Activated naive CD8-positive, alpha-beta T cell treated with anti-CD3 and anti-CD28 coated beads, Interleukin-2, amount 50 U/mL, for 16 hours (primary cell): ENCODE measurements at places on chromosomes 2 and 18.

GRCh38 chr2:162114271-162114670, 37.8 kb downstream of the GCG start:
- no peak for DNase-seq

DNA sequence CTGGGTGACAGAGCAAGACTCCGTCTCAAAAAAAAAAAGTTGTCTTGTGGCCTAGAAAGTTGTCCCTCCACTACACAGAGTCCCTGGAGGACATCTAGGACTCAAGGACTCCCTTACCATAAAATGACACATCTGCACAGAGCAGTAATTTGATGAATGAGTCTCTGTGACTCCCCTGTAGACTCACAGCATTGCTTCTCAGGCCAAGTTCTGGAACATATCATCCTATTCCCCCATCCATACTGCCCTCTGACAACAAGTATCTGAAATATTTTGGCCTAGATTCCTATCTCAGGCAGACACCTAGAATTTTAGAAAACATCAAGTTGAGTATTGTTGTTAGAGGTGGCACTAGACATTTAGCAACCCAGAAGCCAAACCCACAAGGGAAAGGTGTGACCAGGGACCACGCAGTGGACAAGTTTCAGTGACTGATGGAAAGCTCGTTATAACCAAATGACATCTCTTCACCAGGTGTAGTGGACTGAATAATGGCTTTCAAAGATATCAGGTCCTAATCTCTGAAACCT, 97.9 kb upstream of the ATP8B1 start:
- no peak for DNase-seq

GRCh38 chr18:45667056-45667736, 51.9 kb downstream of the SLC14A2 start:
- no peak for DNase-seq

- no peak for DNase-seq
Measured at GRCh38 chr2:40219141-40219540, 232.7 kb downstream of the SLC8A1 start.

DNA sequence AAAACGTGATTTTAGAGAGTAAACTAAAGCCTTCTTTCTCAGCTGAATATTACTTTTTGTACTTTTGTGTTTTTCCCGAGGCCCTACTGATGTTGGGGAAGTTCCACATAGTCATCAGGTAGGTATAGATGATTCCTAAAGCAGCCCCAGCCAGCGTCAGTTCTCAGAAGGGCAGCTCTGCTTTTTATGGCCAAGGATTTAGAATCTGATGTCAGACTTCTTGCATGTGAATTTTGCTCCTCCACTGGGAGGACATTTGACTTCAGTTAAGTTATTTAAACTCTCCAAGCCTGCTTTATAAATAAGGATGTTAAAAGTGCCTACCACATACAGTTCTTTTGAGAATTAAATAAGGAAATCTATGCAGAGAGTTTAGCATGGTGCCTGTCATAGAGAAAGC, 130.8 kb downstream of the NCKAP5 start:
- no peak for DNase-seq

GRCh38 chr2:232551776-232552175, 1.3 kb downstream of the EIF4E2 start:
- DNase-seq = no peak
